ENCODE measurements at places on chromosomes 3 and 15.

- DNase-seq = no peak
These were observed 293.8 kb downstream of the MEX3B start for GRCh38 chr15:81751816-81752545.

DNA sequence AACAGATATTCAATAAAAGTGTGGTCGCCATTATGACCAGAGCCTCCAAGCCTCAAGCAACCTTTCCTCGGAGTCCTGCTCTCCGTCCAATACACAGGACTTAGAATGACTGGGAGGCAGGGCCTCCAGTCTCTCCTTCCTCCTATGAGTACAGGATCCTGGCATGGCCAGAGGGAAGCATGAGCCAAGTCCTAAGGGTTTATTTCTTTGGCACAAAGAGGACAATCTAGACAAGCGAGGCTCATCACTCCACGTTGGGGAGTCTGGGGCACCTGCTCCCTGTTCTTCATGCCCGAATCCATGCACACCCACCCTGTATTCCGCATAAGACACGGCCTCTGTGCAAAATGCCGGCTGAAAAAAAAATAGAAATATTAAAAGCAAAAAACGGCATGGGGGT lies 6.8 kb downstream of the PRRT3 start:
- DNase-seq = no peak

- DNase-seq = no peak
These were observed 222.8 kb upstream of the TPRG1 start for GRCh38 chr3:188948997-188949389.

GRCh38 chr3:172560026-172560425 lies 36.8 kb upstream of the TNFSF10 start:
- DNase-seq = no peak

DNA sequence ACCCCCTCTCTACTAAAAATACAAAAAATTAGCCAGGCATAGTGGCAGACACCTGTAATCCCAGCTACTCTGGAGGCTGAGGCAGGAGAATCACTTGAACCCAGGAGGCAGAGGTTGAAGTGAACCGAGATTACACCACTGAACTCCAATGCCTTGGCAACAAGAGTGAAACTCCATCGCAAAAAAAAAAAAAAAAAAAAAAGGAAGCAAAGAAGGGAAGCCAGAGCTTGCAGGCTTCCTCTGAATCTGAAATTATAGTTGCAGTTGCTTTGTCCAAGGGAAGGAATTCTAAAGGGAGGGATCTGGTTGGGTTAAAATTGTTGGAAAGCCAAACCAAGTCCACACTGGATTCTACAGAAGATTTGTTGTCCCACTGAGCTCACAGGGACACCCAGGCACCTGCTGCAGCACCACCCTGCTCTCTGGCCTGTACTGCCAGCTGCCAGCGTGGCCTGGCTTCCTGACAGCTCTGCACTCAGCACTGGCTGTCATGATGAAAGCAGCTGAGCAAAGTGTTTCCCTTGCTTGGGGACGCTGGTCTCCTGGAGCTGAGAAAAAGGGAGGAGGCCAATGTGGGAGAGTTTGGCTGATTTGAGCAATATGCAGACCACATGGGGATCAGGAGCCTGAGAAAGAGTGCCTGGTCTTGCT lies 88.8 kb upstream of the HES1 start:
- no peak for DNase-seq

GRCh38 chr3:14890476-14890875 lies 56.9 kb upstream of the NR2C2 start:
- DNase-seq = no peak

DNA sequence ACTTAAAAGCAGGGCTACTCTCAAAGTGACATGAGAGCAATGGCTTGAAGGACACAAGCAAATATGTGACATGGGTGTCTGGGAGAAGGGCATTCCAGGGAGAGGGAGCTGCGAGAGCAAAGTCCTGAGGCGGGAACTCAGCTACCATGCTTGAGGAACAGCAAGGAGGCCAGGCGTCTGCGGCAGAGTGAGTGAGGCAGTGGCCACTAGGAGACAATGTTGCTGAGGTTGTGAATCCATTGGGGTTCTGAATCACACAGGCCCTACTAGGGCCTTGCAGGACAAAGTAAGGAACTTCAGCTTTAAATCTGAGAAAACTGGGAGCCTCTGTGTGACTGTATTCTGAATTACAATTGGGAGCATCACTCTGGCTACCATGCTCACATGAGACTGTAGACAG lies 94.1 kb upstream of the PRICKLE2 start:
- DNase-seq = no peak

DNA sequence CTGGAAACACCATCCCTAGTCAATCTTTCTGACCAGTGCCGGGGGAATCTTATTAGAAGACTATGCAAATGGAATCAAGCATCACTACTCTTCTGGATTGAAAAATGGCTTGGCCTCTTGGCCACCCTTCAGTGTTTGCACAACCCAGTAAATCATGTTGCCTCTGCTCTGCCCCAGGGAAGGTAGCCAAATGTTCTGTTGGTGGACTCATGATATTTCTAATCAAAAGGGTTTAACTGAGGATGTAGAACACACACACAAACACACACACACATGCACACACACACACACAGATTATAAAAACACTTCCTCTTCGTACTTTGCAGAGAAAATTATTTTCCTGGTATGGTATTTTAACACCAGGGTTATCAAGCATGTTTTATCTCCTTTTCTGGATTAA lies 7.9 kb downstream of the RBP2 start:
- DNase-seq = no peak

- DNase-seq = no peak
These were observed 44.5 kb downstream of the XXYLT1 start for GRCh38 chr3:195226445-195226844.
